ENCODE measurements at places on chromosomes 1 and 21.
A peak's percentile ranks its signal among the peaks of the same experiment; 100 is the strongest.

DNA sequence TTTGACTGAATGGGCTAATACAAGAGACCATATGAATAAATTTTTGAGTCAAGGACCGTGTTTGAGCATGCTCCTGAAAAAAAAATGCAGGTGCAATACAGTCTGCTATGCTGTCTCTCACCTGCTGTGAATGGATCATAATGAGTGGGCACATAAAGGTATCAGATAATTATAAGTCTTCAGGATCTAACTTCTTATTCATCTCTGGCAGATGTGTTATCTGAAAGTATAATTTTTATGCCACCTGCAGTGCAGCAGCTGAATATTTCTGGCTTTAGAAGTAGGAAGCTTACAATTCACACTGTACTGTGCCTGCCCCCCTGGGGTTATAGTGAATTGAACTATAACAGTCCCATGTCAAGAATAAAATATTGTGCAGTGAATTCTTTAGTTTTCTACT lies 333.3 kb downstream of the MRPL39 start:
- peak; percentile 89 for DNase-seq

DNA sequence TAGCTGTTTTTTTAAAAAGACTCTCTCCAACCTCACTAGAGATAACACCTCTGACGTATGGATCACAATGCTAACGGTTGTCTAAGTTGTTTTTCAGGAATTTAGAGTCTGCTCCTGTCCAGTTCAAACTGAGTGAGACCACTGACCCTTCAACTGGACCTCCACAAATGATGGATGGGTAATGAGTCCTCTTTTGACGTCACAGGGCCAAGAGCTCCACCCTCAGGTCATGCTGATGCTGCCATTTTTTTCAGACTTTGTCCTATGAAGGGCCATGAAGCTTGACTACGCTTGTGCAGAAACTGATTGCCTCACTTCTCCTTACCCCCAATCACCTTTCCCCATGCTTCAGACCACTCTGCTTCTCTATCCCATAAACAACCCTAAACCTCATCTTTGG lies 16.6 kb downstream of the GRIK3 start:
- no peak for DNase-seq

GRCh38 chr1:7810395-7810794 lies 26.3 kb downstream of the PER3 start:
- DNase-seq: no peak

DNA sequence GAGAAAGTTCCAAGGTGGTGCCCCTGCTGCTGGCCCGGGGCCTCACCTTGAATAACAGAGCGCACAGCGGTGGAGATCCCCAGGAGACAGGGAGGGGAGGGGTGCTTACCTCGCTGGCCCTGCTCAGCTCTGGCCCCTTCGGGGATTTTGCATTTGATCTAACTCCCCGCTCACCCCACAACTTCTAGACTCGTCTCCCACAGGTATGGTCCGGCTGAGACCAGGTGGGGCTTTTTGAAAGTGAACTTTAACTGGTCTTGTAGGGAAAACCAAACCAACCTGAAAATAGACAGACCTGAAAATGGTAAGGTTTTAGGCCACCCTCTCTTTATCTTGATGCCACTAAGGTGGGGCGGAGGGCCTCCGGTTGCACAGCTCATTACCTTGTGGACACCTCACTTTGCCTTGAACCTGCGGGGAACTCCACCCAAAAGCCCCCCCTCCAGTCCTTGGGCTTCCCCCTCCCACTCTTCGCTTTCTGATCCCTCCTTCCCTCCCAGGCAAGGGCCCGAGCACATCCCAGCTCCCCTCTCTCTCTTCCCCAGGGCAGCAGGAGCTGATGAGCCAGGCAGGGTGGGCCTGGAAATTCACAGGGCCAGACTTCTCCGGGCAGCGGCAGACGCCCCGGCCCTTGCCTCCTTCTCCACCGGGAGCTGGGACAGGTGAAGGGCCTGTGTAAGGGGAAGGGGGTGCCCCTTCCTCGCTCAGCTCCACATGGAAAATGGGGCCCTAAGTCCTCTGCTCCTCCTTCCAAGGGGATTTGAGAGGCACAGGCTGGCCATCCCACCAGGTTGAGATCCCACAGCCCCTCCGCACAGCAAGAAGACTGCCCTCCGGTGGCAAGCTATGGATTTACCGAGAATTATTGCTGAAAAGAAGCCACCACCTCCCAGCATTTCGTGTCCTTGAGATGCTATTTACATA lies 16.1 kb downstream of the TNFRSF8 start:
- peak; percentile 10 for DNase-seq

- DNase-seq: no peak
Observed at GRCh38 chr1:23614032-23614660, 54.8 kb upstream of the ID3 start.

GRCh38 chr1:171611306-171611705 lies 10.7 kb upstream of the MYOCOS start:
- DNase-seq: no peak

DNA sequence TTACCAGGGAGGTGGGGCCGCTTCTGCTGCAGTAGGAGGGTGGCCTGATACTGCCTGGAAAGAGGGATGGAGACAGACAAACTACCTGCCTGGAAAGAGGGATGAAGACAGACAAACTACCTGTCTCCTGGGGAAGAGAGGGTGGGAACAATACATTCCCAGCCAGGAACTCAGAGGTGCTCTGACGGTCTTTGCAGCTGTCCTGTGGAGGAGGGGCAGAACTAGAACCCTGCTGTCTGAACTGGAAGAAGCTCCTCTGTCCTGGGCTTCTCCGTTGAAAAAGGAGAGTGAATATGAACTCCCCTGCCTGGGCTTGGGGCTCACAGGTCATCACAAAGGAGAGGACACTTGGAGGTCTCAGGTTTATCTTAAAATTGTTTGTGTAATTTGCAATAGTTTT lies 40.3 kb upstream of the ETV3 start:
- no peak for DNase-seq

Measured in NCI-H1105 (cell line).